Epithelial cell of esophagus (primary cell): ENCODE measurements at places on chromosomes 4 and X.

GRCh38 chr4:54545663-54546424 is 111.9 kb upstream of the KIT start:
- peak; percentile 95 for DNase-seq

DNA sequence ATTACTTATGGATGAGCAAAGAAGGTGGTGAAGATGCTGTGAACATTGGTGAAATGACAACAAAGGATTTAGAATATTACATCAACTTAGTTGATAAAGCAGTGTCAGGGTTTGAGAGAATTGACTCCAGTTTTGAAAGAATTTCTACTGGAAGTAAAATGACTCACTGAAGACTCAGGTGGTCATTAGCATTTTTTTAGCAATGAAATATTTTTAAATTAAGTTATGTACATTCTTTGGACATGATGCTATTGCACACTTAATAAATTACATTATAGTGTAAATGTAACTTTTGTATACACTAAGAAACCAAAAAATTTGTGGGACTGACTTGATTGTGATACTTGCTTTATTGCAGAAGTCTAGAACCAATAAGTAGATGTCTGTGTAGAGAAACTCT is 56.9 kb downstream of the USO1 start:
- DNase-seq, result peak; percentile 6

DNA sequence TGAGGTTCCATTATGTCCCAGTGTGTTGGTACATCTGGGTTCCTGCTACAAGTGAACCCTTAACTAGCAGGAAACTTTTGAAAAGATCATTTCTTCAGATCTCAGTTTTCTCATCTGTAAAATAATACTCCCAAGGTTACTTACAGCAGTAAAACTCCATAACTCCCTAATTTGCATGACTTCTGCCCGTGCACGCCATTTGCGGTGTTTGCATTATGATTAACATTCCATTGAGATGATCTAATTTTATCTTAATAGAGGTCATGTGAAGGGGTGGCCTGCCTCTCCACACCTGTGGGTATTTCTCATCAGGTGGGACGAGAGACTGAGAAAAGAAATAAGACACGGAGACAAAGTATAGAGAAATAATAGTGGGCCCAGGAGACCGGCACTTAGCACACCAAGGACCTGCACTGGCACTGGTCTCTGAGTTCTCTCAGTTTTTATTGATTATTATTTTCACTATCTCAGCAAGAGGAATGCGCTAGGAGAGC is 219.8 kb downstream of the TLL1 start:
- peak; percentile 74 for DNase-seq

GRCh38 chrX:74613370-74614092 is 893 bp downstream of the RLIM start:
- DNase-seq, result peak; percentile 50
